A549 (cell line): ENCODE measurements at places on chromosomes 16 and 17.

GRCh38 chr16:87074641-87075318 is 242.4 kb downstream of the C16orf95 start:
- no peak for DNase-seq

GRCh38 chr16:67470359-67470758 is 10.6 kb downstream of the ATP6V0D1 start:
- no peak for DNase-seq

DNA sequence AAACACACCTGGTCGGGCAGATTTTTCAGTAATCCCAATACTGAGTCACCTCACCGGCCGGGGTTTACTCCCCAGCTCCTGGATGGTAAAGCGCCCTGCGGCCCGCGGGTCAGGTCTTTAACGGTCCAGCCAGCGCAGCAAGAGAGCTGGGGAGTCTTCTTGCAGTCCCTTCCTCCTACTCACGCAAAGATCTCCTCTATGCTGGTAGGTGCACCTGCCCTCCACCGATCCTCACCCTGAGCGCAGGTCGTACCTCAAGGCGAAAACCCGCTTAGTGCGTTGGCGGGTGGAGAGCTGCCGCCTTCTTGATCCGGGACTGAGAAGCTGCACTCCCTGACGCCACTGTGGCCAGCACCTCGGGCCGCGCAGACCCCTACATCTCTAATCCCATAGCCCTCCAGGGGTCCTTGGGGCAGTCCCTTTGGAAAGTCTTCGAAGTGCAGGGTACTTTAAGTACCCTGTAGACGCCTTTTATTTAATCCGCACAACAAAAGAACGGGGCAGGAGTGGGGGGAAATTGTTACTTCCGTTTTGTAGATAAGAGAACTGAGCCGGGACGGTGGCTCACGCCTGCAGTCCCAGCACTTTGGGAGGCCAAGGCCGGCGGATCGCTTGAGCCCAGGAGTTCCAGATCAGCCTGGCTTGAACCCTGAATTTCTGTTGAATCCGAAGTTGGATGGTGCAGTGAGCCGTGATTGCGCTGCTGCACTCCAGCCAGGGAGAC is 10.4 kb upstream of the HOXB13 start:
- DNase-seq: no peak

DNA sequence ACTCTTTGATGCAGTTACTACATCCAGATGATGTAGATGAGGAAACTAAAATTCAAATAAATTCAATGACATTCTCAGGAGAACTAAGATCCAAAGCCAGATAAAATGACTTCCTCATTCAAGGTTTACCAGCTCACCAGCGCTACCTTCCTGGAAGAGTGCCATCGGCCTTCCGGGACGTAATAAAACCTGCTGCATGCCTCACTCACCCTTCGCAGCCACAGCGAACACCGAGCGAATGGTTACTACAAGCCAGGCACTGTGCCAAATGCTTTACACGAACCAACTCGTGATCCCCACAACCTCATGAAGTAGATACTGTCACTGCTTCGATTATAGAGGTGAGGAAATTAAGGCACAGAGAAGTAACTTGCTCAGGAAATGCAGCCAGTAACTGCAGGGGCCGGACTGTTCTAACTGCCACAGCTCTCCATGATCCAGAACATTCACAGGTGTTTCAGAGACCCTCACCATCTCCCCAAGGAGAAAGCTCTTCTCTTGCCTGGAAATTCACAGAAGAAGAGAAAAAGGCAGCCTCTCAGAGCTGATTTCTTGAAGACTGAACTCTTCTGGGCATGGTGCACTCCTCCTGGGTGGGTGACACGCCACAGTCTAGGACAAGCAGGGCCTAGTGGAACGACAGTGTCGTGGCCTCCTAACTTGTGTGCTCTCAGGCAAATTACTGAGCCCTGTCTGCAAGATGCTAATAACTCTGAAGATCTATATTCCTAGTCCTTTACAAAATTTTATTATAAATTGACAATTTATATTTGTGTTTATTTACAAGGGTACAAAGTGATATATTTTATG is 46.8 kb downstream of the HIC1 start:
- DNase-seq: no peak

- no peak for DNase-seq
Observed at GRCh38 chr17:75472119-75472518, 15.7 kb downstream of the TMEM94 start.

DNA sequence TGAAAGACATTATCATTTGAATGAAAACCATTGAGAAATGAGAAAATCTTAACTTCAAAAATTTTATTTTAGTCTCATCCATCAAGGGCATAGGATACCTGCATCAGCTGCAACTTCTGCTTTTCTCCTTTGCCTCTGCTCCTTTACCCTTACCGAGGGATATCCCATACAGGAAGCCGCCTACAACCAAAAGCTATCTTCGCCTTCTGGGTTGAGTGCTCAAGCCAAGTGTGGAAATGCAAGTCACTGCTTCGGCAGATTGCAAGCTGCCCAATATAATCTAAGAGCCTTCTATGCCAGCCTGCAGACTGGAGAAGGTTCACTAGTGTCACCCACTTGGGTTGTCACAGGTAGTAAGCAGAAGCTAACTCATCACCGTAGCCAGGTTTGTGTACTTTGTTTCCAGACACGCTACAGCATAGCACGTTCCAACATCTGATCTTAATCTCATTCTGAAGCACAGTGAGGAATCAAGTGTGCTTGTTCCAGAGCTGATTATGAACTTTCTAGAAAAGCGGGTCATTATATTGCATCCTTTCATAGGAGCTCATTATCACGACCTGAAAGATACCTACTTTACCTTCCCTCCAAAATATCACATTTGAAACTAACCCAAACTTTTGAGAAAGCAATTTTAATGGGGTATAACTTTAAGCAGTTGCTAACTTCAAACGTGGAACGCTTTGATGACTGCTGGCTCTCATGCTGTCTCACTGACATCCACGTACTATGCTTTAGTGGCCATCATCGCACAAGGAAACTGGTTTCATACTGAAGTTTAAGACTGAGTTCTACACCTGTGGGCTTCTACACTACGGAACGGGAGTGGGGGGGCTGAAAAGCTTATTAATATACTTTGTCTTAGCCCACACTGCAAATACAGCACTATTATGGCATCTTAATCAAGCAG is 8.0 kb upstream of the UNK start:
- DNase-seq: no peak
